ENCODE measurements at places on chromosomes 5 and 9.

- DNase-seq: no peak
These were observed 119.6 kb downstream of the SEMA6A start for GRCh38 chr5:116455061-116455460.

GRCh38 chr5:5700549-5700948 lies 278.1 kb downstream of the ICE1 start:
- no peak for DNase-seq

DNA sequence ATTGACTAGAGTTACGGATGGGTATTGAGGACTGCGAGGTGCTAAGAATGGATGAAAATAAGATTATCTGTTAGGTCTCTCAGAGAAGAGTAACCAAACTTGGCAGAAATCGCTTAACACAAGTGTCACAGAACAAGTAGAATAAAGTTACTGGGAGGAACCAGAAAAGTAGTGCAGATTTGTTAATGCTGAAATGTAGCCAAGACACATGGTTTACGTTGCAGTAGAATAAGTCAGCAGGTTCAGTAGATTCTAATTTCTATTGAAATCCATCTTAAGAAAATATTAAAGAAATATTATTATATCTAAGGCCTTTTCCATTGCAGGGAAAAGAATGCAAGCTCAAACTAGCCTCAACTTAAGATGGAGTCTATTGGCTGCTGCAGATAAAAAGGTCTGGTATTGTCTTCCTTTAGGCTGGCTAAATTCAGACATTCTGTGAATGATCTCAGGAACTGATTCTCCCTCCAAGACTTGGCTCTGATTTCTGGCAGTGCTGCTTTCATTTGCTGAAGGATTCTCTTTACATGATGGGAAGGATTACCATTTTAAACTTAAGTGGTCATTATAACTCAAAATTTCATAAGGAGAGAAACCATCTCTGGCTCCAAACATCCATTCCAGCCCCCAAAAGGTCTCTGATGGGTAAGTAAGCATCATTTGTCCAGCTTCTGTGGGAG lies 314.9 kb downstream of the MARCHF11 start:
- no peak for DNase-seq

- DNase-seq: no peak
These were observed 88.6 kb downstream of the MACROH2A1 start for GRCh38 chr5:135310328-135310989.

DNA sequence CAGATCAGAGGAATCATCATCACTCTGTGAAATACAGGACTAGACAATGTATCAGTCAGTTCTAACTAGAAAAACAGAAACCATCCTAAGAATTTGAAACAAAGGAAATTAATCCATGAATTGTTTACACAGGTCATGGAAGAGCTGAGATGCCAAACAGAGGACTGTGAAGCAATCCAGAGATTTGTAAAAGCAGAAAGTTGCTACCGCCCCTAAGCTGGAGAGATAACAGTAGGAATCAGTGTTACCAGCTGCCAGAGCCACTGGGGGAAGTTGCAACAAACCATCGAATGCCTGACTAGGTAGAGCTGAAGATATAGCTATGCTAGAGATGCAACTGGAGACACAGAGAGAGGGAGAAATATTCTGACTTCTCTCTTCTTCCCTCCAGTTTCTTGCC lies 10.4 kb upstream of the MIER3 start:
- no peak for DNase-seq

- DNase-seq: no peak
These were observed 285.8 kb upstream of the ZNF608 start for GRCh38 chr5:125032286-125032685.

GRCh38 chr9:111925017-111925770 lies 28.6 kb downstream of the UGCG start:
- DNase-seq: no peak

GRCh38 chr9:73174330-73174980 lies 22.8 kb downstream of the ANXA1 start:
- no peak for DNase-seq

DNA sequence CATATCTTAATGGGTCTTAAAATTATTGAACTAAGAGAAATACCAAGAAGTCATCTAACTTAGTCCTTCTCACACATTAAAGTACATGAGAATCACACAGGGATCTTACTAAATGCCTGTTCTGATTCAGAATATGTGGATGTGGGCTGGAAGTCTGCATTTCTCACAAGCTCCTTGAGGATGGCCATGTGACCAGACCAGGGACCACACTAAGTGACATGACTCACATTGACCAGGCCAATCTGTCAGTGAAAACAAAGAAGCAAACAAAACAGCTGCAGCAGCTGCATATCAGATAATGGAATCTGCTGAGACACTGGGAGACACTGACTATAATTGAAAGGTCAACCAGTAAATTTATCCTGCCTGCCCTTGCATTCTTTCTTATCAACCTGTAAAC lies 110.5 kb downstream of the ADAMTS12 start:
- DNase-seq: no peak

GRCh38 chr9:91207729-91208418 lies 153.8 kb downstream of the AUH start:
- no peak for DNase-seq

- no peak for DNase-seq
These were observed 4.5 kb downstream of the CEMIP2 start for GRCh38 chr9:71763832-71764231.

- DNase-seq: no peak
These were observed 585 bp upstream of the TAF11L2 start for GRCh38 chr5:17497446-17497845.

- DNase-seq: no peak
These were observed 65.3 kb downstream of the CSNK1A1 start for GRCh38 chr5:149485655-149486615.

GRCh38 chr5:32207355-32207634 lies 33.2 kb upstream of the GOLPH3 start:
- DNase-seq: no peak

DNA sequence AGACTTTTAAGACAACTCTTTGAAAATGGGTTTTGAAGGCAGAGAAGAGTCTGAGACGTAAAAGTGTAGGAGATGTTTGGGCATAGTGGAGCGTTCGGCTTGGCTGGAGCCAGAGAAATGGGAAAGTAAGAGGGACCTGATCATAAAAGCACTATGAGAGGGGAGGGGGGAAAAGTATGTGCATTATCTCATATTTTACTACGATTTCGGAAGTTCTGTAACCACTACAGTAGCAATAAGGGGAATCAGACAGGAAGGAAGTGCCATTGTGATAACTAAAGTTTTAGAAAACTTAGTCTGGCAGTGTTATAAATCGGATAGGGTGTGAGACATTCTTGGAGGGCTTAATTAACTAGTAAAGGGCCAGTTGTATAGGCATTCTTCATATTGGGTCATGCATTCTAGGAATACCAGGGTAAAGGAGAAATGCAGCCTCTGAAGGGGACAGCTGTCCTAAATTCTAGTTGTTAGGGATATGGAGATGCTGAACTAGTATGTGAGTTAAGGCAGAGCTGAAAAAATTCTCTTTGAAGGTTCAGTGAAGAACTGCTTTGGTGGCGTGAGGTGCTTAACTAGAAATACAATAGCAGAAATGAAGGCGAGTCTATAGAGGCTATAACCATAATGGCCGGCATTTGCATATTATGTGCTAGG lies 83.8 kb upstream of the FREM1 start:
- no peak for DNase-seq

DNA sequence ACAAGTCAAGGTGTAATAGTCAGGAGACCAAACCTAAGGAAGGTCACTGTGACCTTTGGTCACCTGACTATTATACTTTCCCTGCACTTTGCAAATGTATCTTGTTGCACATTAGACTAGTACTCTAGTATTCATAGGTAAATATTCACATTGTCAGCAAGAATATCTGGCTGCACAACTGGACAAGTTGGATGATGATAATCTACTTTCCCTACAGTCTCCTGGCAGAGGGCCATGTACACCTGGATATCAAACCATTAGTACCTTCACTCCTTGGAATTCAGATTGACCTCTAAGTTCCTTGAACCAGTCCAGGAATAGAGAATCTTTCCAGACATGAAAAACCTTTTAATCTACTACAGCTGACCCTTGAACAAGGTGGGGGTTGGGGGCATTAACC lies 344.8 kb downstream of the DEPDC1B start:
- DNase-seq: no peak

- DNase-seq: no peak
These were observed 13.2 kb upstream of the LHX2 start for GRCh38 chr9:123998278-123998925.

- DNase-seq: no peak
These were observed 934 bp upstream of the FCN1 start for GRCh38 chr9:134918646-134919045.

DNA sequence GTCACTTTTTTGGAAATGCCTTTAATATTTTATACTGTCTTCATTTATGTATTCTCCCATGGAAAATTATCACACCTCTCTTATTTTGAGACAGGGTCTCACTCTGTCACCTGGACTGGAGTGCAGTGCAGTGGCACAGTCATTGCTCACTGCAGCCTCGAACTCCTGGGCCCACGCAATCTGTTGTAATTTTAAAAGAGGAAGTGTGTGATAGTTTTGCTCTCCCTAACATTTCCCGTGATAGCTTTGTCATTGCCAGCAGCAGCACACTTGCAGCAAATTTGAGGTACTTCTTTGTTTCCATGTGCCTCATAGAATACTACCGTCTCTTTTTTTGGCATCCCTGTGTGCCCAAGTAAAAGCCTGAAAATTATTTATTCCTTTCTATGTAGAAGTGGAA lies 103.5 kb downstream of the RNF180 start:
- DNase-seq: no peak

- DNase-seq: no peak
These were observed 29.3 kb downstream of the ATP6V0E1 start for GRCh38 chr5:173012882-173013281.

GRCh38 chr5:55711507-55712022 lies 559 bp downstream of the SLC38A9 start:
- DNase-seq: no peak
